Activated CD8-positive, alpha-beta memory T cell treated with anti-CD3 and anti-CD28 coated beads, Interleukin-2, amount 10 ng/mL, durations not matched to agents 7 days and 5 days (primary cell): ENCODE measurements at places on chromosomes 3 and 15. TPM values are rescaled to one million over a fixed set of nuclear protein-coding genes. Genes with fewer than 3 reads are reported as not detected.

TGM4 gene
- total RNA-seq: not detected

ZNF592 gene
- total RNA-seq: 32.9 TPM

UBE2E2 gene
- 0.77 TPM for total RNA-seq

CAMK2N2 gene
- total RNA-seq: 0.37 TPM

RHOV gene
- total RNA-seq: not detected

ANAPC13 gene
- 10.8 TPM for total RNA-seq

PRR20G gene
- not detected for total RNA-seq

IMPG2 gene
- total RNA-seq: 0.29 TPM

CLEC3B gene
- total RNA-seq: not detected

WNT7A gene
- total RNA-seq: not detected

APH1B gene
- total RNA-seq: 13.0 TPM

MYO5A gene
- total RNA-seq: 43.2 TPM

POLG gene
- 119 TPM for total RNA-seq

SNAPC5 gene
- total RNA-seq: 29.3 TPM

MORC1 gene
- not detected for total RNA-seq

IGF2BP2 gene
- total RNA-seq: not detected

SERPINI2 gene
- not detected for total RNA-seq

PPM1L gene
- total RNA-seq: 5.0 TPM

EFCAB12 gene
- 1.4 TPM for total RNA-seq

VPS33B gene
- 19.5 TPM for total RNA-seq

MYH15 gene
- 0.37 TPM for total RNA-seq

GOLGA6L7 gene
- total RNA-seq: not detected

MYEF2 gene
- 19.9 TPM for total RNA-seq

PRTG gene
- not detected for total RNA-seq

HTD2 gene
- total RNA-seq: 6.9 TPM

NOX5 gene
- total RNA-seq: not detected

ARPIN gene
- not detected for total RNA-seq

SLC9C1 gene
- 0.28 TPM for total RNA-seq

CSPG5 gene
- total RNA-seq: 0.21 TPM

GOLGA8J gene
- 1.1 TPM for total RNA-seq

SCG5 gene
- 3.5 TPM for total RNA-seq

MUC13 gene
- total RNA-seq: not detected

PLSCR4 gene
- not detected for total RNA-seq

SLC28A1 gene
- total RNA-seq: not detected

RRP9 gene
- 38.0 TPM for total RNA-seq

PLSCR2 gene
- not detected for total RNA-seq

C3orf62 gene
- total RNA-seq: 7.0 TPM

GP9 gene
- not detected for total RNA-seq

FMN1 gene
- total RNA-seq: not detected

ITIH3 gene
- not detected for total RNA-seq

RPL15 gene
- total RNA-seq: 1,249 TPM

MYL3 gene
- not detected for total RNA-seq

FAN1 gene
- total RNA-seq: 16.9 TPM

SCAP gene
- 65.5 TPM for total RNA-seq

PRSS50 gene
- not detected for total RNA-seq

HDC gene
- total RNA-seq: 0.40 TPM

MYRIP gene
- total RNA-seq: not detected

RASGRP1 gene
- 202 TPM for total RNA-seq
